ENCODE measurements at places on chromosomes 16 and 17.

DNA sequence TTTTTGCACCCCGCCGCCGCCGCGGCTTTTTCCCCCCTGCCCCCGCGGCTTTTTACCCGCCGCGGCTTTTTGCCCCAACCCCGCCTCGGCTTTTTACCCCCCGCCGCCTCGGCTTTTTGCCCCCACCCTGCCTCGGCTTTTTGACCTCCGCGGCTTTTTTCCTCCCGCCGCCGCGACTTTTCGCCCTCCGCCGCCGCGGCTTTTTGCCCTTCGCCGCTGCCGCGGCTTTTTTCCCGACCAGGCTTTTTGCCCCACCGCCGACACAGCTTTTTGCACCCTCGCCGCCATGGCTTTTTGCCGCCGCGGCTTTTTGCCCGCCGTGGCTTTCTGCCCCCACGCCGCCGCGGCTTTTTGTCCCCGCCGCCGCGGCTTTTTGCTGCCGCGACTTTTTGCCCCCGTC is 137.0 kb upstream of the TP53TG3D start:
- no peak for DNase-seq

DNA sequence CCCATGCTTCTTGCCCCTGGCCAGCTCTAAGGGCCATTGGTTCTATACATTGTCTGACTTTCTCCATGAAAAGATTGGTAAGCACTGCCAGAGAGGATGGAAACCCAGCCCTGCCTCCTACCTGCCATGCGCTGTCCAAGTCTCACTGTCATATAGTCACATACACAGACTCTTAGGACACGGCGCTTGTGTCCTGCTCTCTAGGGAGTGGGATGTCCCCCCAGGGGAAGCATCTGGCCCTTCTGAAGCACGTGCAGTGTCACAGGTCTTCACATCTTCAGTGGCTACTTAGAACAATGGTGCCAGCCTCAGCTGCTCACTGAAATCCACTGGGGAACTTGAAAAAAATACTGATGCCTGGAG is 38.7 kb downstream of the MYO18A start:
- no peak for DNase-seq

DNA sequence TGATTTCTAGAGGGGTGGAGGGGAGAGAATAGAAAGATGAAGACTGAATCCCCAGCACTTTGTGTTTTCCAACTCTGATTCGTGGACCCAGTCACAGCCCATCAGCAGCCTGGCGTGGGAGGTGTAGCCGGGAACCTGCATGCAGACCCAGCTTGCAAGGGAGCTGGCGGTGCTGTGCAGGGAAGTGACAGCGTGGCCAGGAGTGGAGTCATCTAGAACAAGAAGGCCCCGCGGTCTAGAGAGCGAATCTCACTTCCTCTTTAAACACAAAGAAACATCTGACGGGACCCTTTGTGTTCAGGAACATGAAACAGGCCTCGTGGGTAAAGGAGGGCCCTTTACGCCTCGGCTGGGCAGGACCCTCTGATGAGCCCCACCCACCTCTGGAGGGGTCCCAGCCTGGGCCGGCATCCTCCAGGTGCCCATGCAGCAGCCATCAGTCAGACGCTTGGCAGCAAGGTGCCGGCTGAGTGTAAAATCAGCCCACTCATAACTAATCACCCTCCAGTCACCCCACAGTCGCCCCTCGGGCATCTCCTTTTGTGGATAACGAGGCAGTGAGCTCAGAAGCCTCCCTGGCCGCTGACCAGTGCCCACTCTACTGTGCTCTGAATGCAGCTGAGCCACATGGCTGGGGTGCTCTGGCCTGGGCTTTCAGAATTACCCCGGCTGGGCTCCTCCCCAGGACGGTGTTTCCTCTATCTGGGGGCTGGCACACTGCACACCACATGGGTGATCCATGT is 4.4 kb downstream of the SNAI3 start:
- no peak for DNase-seq

- no peak for DNase-seq
Observed at GRCh38 chr16:56923481-56924091, 8.4 kb upstream of the HERPUD1 start.

GRCh38 chr16:81436386-81436785 is 8.2 kb upstream of the CMIP start:
- no peak for DNase-seq

DNA sequence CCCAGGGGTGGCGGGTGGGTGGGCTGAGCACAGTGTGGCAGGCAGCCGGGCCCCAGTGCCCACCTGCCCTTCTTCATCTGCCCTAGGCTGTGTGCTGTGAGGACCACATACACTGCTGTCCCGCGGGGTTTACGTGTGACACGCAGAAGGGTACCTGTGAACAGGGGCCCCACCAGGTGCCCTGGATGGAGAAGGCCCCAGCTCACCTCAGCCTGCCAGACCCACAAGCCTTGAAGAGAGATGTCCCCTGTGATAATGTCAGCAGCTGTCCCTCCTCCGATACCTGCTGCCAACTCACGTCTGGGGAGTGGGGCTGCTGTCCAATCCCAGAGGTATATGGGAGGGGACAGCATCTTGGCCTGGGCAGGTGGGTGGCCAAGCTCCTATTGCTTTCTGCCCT is 6.4 kb downstream of the GRN start:
- no peak for DNase-seq

Data from activated gamma-delta T cell treated with anti-CD3 and anti-CD28 coated beads, Interleukin-2, amount 50 U/mL, for 16 hours (primary cell).